CD4-positive, alpha-beta T cell treated with Interleukin-12 subunit alpha and Interleukin-12 subunit beta, for 1 hour (primary cell): ENCODE measurements at places on chromosomes 4 and X.
A peak's percentile ranks its signal among the peaks of the same experiment; 100 is the strongest.

DNA sequence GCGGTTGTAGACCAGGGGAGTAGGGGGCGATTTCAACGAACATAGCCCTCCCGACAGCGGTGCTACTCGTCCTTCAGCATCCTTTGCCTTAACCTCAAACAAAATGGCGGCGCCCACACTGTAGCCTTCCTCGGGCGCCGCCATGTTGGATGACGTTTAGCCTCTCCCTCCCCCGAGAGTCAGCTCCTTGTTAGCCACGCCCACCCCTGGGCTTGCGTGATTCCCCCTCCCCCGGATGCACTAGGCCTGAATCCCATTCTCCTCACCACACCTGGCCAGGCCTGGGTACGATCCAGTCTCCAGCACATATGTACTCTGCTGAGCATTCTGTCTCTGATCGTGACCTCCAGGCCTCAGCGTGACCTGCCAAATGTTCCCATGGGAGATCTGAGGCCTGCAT is 49.0 kb upstream of the ZNF157 start:
- DNase-seq: no peak

DNA sequence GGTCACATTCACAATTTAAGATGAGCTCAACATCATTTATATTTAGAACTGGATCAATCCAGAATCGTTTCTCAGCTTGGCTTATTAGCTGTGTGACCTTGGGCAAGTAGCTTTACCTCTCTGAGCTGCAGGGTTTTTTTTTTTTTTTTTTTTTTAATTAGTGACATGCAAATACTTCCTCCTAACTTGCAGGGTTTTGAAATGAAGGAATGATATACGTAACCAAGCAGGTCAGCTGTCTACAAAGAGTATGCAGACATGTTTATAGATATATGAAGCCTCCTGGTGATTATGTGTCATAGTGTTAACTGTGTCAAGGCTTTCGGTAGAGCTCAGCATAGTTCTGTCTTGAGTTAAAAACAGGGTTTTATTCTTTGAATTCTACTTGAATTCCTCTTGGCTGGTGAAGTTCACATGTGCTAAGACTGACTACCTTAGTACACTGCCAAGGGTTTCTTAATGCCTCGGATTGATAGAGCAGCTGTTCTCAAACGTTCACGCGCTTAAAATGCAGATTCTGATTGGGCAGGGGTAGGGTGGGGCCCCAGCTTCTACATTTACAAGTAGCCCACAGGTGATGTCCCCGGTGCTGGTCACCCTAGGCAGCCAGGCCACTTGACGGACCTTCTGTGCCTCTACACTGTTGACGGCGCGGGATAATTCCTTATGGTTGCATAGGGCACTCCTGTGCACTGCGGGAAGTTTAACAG is 654 bp upstream of the STS start:
- no peak for DNase-seq

DNA sequence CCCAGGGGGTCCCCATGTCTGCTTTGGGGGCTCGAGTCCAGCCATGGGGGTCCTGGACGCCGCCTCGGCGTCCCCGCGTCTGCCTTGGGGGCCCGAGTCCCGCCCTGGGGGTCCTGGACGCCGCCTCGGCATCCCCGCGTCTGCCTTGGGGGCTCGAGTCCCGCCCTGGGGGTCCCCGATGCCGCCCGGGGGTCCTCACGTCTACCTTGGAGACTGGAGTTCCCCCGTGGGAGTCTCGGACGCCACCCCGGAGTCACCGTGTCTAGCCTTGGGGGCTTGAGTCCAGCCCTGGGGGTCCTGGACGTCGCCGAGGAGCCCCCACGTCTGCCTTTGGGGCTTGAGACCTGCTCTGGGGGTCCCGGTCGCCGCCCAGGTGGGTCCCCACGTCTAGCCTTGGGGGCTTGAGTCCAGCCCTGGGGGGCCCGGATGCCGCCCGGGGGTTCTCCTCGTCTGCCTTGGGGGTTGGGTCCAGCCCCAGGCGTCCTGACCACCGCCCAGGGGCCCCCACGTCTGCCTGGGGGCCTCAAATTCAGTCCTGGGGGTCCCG is 1.1 kb upstream of the GTPBP6 start:
- DNase-seq: no peak

DNA sequence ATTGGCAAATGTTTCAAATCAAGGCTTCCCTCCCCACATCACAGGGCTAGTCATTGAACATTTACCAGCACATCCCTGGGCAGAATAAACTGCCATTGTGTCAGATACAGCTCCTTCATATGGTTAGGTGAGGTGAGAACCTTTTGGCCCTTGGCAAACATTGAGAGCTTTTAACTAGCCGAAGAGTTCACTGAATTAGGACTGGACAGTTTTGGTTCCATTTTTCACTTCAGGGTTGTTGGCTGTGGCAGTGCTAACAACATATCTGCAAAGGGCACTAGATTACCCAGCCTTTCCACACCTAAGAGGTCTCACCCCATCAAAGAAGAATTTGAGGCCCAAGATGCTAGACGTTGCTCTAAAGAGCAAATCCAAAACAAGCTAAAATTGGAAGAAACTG is 180.7 kb downstream of the GUCY2F start:
- no peak for DNase-seq

- DNase-seq: no peak
These were observed 64.5 kb upstream of the LSM6 start for GRCh38 chr4:146110871-146111485.

- no peak for DNase-seq
These were observed 12.7 kb downstream of the MGARP start for GRCh38 chr4:139267301-139267700.

DNA sequence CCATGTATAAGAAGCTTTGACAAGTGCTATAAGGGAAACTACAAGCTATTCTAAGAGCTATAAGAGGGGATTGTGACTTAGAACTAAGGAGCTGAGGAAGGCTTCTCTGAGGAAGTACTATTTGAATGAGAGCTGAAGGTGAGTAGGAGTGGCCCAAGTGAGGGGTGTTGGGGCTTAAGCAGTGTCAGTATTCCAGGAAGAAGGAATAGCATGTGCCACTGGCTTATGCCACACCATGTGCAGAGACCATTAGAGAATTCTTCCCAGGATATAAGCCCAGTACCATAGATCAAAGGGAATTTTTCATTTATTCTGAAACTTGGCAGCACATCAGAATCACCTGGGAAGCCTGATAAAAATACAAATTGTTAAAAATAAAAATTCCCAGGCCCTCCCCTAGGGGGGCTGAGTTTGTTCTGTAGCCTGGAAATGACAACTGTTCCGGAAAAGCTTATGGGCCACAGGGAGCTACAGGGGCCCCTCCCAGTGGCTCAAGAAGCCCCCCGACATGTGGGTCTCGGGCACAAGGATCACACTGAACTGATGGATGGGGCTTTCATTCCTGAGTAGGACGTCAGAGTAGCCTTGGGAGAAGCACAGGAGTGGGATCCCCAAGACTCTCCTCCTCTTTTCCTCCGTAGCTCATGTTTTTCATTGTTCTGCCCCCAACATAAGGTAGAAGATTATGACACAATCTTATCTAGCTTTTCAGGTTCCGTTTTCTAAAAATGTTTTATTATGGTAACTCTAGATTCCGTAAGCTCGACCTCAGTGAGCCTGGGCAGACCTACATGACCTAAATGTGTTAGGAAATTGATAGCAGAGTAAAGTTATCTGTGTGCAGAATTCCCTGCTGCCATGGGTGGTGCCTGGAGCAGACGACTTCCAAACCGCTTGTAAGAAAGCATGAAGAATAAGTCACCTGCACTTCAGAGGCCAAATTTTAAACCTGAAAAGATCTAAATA is 119.3 kb downstream of the AFF1 start:
- DNase-seq: no peak

DNA sequence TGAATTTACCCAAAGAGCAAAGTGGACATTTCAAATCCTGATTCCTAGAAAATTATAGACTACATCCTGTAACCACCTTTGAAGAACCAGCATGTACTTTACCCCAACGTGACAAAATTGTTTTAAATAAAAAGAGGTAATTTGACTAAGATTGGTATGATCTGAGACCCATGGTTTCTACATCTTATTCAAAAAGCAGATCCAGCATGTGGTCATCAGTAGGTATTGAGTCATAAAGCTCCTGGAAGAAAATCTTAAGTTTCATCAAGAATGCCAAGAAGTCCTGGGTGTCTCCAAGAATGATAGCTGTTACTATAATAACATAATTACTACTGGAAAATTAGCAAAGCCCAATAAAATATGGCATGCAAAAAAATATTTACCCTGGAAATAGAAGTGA is 61.8 kb downstream of the NFKB1 start:
- DNase-seq: no peak

DNA sequence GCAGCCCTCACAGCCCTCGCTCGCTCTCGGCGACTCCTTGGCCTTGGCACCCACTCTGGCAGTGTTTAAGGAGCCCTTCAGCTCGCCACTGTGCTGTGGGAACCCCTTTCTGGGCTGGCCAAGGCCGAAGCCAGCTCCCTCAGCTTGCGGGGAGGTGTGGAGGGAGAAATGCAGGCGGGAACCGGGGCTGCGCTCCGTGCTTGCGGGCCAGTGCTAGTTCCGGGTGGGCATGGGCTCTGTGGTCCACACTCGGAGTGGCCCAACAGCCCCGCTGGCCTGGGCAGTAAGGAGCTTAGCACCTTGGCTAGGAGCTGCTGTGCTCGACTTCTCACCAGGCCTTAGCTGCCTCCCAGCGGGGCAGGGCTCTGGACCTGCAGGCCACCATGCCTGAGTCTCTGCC is 192.6 kb downstream of the COX18 start:
- no peak for DNase-seq

- peak; percentile 46 for DNase-seq
These were observed at the start of gene BST1 for GRCh38 chr4:15702941-15703403. TSS of gene BST1 (plus strand) at chr4:15703065. CDS start at chr4:15703145, 80 bp downstream.

DNA sequence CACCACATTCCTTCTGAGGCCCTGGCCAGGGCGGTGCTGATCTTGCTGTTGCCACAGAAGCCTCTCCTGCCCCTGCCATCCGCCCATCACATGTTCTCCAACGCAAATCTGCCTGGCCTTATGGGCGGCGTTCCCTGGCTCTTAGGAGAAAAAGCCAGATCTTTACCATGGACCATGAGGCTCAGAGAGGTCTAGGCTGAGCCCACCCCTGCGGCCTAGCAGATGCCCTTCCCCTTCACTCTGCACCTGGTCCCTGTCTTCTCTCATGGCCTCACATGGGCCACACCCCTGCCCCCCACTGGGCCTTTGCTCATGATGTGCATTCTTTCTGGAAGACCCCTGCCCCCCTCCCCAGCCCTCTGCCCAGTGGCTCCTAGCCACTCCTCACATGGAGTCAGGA is 78.5 kb downstream of the CRMP1 start:
- DNase-seq: no peak

DNA sequence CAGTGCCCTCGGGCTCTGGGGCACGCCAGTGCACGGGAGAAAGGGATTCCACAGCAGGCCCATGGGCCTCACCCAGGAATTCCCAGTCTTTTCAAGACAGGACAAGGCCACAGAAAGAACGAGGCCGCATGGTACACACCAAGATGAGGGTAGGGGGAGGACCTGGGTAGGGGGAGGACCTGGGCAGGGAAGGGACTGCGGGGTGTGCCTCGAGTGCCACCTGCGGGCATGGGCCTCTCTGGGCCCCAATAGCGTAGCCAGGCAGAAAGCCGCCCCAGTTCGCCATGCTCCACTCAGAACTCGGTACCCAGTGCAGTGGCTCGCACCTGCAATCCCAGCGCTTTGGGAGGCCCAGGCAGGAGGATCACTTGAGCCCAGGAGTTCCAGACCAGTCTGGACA is 14.0 kb upstream of the DUSP9 start:
- no peak for DNase-seq

GRCh38 chr4:155780775-155781174 is 22.0 kb downstream of the GUCY1B1 start:
- no peak for DNase-seq

GRCh38 chrX:50704360-50704759 is 109.6 kb downstream of the SHROOM4 start:
- DNase-seq: no peak

GRCh38 chr4:37634180-37634579 is 52.0 kb downstream of the RELL1 start:
- no peak for DNase-seq

- no peak for DNase-seq
These were observed 232.4 kb upstream of the BMP3 start for GRCh38 chr4:80798082-80798481.

DNA sequence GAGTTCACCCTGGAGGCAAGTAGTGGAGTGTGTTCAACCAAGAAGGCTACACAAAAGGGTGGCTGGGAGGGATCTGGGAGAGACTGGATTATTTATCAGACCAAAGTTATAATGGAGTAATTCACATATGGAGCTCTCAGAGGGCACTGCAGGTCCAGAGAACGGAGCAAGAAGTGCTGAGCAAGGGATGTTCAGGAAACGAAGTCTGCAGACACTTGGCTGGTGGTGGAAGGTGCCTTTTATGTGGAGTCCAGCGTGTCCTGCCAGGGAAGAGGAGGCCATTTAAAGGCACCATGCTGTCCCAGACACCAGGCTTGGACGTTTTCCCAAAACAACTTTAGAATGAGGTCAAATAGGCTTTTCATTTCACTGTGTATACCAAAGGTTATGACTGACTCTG is 130.1 kb downstream of the CEP135 start:
- DNase-seq: no peak

DNA sequence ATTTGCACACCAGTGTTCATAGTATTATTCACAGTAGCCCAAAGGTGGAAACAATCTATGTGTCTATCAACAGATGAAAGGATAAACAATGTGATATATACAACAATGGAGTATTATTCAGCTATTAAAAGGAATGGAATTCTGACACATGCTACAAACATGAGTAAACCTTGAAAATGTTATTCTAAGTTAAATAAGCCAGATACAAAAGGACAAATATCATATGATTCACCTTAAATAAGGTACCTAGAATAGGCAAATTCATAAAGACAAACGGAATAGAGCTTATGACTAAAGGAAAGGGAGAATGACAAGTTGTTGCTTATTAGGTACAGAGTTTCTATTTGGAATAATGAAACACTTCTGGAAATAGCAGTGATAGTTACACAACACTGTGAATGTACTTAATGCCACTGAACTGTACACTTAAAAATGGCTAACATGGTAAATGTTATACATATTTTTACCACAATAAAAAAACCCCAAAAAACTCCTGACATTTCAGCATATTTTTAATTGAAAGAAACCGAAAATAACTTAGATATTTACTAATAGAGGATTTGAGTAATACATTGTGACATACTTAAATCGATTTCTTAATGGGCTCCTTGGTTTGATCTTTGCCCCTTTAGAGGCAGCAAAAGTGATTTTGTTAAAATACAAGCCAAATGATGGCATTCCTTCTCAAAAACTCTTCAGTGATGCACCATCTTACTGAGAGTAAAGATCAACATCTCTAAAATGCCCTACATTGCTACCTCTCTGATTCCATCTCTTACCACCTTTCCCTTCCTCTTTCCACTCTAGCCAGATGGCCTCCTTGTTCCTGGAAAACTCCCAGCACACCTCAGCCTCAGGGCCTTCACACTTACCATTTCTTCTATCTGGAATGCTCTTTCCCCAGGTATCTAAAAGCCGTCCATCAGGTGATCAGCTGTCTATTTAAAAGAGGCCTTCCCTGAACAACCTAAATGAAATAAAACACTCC is 8.6 kb upstream of the CYP2U1 start:
- no peak for DNase-seq

GRCh38 chrX:42149765-42150164 is 226.4 kb upstream of the CASK start:
- DNase-seq: no peak

GRCh38 chr4:76981644-76982043 is 32.1 kb downstream of the SEPTIN11 start:
- no peak for DNase-seq

GRCh38 chr4:140469791-140470733 is 28.0 kb downstream of the MGAT4D start:
- DNase-seq: no peak
